ENCODE measurements at places on chromosomes 3 and 15.

GRCh38 chr15:34582461-34583371 lies 735 bp downstream of the GOLGA8B start:
- no peak for DNase-seq

GRCh38 chr3:110811050-110811449 lies 260.6 kb upstream of the NECTIN3 start:
- DNase-seq, result no peak

- DNase-seq, result no peak
Observed at GRCh38 chr3:191680989-191681597, 220.1 kb downstream of the PYDC2 start.

DNA sequence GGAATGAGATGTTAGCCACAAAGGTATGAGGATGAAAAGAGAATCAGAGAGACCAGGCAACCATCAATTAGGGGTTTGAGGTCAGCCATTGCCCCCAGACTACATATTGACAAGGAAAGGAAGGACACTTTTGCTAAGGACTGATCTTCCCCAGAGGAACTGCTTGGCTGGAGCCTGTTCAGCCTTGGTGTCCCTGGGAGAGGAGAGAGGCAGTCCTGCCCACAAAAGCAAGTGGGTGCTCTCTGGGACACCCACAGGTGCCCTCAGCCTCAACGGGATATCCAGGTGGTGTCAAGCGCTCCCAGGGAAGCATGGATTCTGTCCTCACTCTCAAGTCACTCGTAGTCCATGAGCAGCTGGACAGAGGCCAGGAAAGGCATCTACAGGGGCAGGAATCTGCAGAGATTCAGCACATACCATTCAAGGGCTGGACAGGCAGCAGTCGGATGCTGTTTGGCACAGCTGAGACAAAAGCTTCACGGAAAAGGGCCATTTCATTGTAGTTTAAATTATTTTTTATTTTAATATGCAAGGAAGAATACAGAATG lies 166.2 kb downstream of the UACA start:
- no peak for DNase-seq

DNA sequence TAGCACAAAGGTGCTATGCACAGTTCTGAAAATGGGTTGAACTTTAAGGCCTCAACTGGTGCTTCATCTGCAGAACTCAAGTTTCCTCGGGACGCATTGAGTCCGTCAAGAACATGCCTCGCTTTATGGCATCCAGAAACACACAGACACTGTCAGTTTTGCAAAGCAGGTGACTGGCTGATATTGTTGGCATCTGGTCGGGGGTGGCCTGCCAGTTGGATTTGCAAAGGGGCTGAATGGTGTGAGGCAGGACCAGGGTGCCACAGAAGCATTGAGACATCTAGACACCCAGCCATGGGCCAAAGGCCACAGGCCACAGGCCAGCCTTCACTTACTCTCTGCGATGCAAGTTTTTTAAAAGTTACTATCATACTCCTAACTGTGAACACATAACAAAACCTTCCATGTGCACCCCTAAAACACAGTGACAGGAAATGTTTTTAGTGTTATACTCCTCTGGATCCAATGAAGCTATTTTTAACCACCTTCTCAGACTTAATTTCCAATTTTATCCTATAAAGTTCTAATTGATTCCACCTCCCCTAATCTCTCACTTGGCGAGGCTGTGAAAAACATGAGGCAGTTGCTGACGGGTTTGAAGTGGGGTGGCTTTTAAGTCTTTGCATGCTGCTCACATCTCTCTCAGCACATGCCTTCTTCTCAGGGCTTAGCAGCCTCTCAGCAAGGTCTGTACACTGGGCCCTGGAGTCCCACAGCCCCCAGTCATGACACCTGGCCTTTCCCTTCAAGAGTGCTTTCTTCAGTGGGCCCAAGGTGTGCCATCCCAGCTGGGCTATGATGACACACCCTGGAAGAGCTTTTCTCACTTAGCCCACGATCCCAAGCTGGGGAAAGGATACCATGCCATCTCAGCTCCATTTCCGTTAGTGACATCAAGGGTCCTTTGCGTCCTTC lies 38.5 kb upstream of the DUSP7 start:
- DNase-seq, result no peak

All from T-helper 22 cell (primary cell).